ENCODE measurements at places on chromosomes 1 and 21.

- DNase-seq: no peak
Measured at GRCh38 chr1:80542231-80542630, 1258.5 kb upstream of the ADGRL2 start.

DNA sequence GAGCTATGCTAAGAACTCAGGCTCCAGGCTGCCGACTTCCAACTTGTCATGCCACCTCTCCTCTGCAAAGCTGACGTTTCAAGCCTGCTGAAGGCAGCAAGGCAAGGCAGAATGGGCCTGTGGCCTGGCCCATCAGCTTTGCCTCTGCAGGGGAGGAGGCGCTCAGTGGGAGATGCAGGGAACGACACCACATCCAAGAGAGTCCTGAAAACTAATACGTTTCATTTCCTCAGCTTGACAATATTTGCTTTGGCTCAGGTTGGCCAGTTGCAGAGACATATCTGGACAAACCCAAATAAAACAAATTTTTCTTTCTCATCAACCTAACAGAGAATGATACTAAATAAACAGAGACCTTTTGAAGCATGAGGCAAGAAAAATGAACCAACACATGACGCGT, 35.3 kb downstream of the BEND5 start:
- no peak for DNase-seq

- no peak for DNase-seq
Measured at GRCh38 chr1:96509951-96510350, 211.6 kb upstream of the PTBP2 start.

DNA sequence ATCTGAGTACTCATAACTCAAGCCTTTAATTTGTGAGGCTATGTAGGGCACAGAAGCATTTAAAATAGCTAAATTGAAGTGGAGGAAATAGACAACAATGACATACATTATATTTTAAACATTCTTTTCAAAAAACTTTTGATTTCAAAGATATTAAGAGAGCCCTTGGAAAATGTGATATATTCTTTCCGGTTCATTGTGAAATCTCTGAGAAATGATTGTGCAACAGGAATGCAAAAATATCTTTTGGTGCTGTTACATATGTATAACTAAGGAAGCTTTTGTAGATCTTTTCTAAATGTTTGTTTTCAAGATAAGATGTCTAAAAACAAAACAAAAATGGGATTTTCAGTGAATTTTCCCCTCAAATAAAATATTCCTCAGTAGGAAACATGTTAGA, 185.2 kb downstream of the LEPR start:
- DNase-seq: no peak

DNA sequence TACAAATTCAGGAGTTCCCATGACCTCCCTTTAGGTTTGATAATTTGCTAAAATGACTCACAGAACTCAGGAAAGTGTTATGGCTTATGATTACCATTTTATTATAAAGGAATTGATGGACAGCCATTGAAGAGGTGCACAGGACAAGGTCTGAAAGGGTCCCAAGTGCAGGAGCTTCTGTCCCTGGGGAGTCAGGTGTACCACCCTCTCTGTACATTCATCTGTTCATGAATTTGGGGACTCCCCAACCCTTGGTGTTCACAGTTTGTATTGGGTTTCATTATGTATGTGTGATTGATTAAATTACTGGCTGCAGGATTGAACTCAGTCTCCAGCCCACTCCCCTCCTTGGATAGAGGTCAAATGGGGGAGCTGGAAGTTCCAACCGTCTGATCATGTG, 10.8 kb upstream of the IL10RB start:
- DNase-seq: no peak

- no peak for DNase-seq
Measured at GRCh38 chr1:13478692-13479091, 35.1 kb downstream of the LRRC38 start.

GRCh38 chr1:153791648-153792253, 16.5 kb downstream of the SLC27A3 start:
- no peak for DNase-seq

- no peak for DNase-seq
Measured at GRCh38 chr1:65490231-65491009, 70.0 kb downstream of the LEPR start.

- no peak for DNase-seq
Measured at GRCh38 chr1:94940738-94941137, 13.8 kb upstream of the CNN3 start.

GRCh38 chr1:103230061-103230460, 121.7 kb upstream of the COL11A1 start:
- DNase-seq: no peak

- no peak for DNase-seq
Measured at GRCh38 chr1:40982721-40983120, 3.2 kb downstream of the CTPS1 start.

- no peak for DNase-seq
Measured at GRCh38 chr1:13590486-13590885, 6.9 kb downstream of the PDPN start.

GRCh38 chr1:87684713-87685205, 356.1 kb downstream of the LMO4 start:
- no peak for DNase-seq

DNA sequence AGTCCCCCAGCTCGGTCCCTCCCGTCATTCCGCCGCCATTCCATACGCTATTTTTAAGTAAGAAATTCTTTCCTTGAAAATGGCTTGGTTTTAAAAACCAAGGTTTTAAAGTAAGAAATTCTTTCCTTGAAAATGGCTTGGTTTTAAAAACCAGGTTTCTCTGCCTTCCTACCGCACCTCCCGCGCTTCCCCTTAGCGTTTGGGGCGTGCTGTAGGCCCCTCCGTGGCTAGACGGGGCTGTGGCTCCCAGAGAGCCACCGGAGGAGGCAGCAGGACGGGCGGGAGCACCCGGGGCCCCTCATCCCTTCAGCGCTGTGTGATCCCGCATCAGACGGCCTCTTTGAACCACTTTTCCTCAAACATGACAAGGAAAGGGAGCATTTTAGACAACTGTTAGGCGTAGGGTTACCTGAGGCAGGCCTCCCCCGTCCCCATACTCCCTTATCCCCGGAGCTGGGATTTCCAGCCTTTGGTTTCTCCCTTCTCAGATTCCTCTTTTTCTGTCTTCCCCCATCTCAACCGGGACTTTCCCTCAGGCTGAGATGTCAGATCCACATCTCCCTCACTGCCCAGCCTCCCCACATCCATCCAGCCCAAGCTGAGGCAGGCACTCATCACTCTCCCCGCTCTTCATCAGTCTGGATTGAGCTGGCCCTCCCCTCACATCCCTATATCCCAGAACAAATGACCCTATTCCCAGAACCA, 541 bp upstream of the CD58 start:
- no peak for DNase-seq

DNA sequence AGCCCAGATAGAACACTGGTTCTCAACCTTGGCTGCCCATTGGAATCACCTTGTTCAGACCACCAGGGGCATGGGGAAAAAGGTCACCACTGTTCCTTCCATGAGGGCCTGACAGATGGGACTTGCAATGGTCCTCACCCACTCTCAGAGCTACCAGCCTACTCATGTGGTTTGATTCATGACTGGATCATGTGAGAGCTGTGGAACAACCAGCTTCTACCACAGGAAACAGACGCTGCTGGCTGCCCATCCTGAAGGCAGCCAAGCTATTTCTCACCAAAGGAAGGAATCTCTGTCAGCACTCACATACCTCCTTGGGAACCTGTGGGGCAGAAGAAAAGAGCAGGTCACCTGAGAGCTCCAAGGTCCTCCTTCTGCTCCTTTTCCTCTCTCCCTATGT, 53.6 kb downstream of the CAPN8 start:
- no peak for DNase-seq

DNA sequence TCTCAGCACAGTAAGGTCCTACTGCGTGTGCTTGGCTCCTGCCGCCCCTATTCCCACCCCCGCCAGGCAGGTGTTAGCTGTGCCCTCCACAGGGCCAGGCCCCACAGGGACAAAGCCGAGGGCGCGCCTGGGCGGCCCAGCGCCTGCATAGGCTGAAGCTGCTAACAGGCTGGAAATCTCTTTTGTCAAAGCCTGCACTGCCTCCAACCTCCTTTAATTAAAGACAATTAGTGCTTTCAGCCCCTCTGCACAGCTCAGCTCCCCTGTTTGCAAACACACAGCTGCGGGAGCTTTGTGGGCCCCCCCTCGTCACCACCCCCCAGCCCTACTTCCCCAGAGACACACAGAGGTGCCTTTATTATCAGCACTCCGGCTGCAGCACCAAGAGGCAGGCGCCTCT, 95.9 kb downstream of the EPHB2 start:
- no peak for DNase-seq

DNA sequence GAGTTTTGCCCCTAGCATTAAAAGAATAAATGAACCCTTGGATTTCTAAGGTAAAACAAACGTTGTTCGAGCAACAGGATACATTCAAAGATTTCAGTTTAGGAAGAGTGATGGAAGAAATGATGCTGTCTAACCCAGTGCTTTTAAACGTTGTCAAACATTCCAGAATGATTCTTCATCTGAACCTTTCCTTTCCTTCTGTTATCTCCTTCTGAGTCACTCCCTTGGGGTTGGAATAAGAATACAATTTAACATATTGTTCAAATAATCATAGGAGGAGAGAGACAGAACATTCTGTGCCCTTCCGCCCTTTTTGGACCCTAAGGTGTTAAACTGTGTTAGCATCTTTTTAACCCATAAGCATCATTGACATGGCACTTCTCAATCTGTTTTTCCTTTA, 61.1 kb upstream of the RCOR3 start:
- DNase-seq: no peak

DNA sequence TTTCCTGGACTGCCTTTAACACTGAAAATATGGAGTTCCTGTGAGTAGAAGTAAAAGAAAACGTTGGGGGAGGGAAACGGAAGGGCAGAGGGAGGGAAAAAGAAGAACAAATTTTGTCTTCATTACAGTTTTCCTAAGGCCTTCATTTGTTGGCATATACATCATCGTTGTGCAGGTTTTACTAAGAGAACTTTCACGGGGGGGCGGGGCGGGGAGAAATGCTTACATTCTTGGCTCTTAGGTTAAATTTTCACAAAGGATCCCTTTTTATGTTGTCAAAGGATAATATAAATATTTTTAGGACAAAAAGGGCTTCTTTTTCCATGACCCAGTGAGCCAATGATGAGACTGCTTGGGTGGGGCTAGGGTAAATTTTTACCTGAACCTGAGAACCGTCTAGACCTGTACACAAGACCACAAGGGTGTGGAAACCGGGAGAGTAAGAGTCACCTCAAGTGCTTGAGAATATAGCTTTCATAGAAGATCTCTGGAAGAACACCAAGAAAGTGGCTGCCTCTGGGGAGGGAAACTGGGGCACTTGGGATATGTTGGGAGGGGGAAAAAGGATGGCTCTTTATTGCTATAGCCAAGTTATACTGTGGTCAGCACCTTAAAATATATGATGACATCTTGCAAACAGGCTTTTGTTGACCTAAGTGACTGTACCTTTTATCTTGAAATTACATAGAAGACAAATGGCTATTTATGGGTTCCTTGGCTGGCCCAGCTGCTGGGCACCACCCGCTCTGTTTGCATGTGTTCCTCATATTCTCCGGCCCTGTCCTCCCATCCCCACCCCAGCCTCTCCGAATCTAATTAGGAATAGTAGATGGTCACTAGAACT, 2.0 kb upstream of the UTP25 start:
- DNase-seq: peak; percentile 32

DNA sequence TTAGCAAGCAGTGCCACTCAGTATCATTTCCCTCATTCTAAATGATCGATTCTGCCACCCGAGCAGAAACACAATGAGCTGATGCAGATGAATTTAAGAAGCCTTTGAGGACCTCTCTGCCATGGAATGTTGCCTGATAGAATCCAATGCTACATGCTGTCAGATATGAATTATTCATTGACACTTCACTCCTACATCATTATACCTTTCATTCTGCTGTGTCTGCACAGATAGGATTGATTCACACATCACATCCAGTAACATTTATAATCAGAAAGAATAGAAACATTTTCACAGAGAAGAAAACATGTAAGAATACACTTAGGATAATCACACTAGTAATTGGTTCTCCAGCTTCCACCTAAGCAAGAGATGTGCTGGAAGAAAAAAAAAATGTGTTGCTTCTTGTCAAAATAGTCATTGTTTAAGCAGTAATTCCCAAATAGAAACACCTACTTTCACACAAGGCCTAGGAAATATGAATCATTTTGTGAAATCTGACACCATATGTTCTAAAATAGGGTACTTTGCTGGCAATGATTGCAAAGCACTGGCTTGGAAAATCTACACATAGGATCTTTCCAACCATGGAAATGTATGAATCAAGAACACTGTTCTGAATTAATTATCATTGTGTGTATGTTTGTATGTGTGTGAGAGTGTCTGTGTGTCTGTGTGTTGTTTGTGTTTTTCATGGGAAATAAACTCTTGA, 110.1 kb downstream of the GRIK1 start:
- peak; percentile 13 for DNase-seq

GRCh38 chr1:230102046-230102445, 35.0 kb downstream of the GALNT2 start:
- no peak for DNase-seq

GRCh38 chr21:31310750-31311149, 33.3 kb downstream of the TIAM1 start:
- no peak for DNase-seq

- DNase-seq: no peak
Measured at GRCh38 chr1:243354511-243355153, 98.8 kb downstream of the SDCCAG8 start.

GRCh38 chr1:113858982-113859381, 12.5 kb downstream of the PTPN22 start:
- no peak for DNase-seq

GRCh38 chr1:244863491-244864252, 671 bp downstream of the HNRNPU start:
- DNase-seq: no peak

DNA sequence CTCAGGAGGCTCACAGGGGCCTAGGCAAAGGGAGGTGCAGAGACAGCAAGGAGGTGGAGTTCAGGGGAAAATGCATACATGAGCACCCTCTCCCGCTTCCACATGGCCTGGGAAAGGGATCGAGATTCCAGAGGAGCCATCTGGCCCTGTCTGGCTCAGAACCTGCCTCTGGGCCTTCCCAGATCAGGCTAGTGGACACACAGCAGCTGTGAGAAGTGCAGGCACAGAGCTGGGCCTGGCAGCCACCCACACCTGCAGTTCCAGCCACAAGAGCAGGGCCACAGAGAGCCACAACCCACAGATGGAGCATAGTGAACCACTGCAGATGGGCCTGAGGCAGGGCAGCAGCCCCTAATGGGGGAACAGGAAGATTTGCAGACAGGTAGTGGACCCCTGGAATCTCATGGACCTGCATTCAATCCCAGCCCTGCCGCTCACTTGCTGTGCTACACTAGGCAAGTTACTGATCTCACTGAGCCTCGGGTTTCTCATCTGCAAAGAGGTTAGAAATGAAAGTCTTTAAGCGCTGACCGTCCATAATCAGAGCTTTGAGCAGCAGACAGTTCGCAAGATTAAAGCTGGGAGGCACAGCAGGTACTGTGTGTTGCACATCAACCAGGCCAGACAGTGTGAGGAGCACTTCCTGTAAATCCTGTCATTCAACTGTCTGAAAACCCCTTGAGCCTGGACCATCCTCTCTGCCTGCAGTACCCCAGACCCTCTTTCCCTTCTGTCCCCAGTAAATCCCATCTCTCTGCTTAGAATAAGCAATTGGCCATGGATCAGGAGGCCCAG, 58.0 kb downstream of the MATN1 start:
- no peak for DNase-seq

All from Caki2 (cell line).